Activated T-cell treated with anti-CD3 and anti-CD28 coated beads, Interleukin-2, amount 50 U/mL, for 72 hours (primary cell): ENCODE measurements at places on chromosomes 1 and 21. TPM values are rescaled to one million over a fixed set of nuclear protein-coding genes. Genes with fewer than 3 reads are reported as not detected.

The GNG4 gene
- total RNA-seq, result 20.4 TPM

The USP24 gene
- 46.2 TPM for total RNA-seq

The LIN28A gene
- total RNA-seq, result not detected

The HNRNPU gene
- total RNA-seq, result 310 TPM

The IER5 gene
- total RNA-seq, result 72.2 TPM

The KCNE2 gene
- total RNA-seq, result 0.69 TPM

The C2CD4D gene
- 2.1 TPM for total RNA-seq

The SRGAP2 gene
- 51.3 TPM for total RNA-seq

The OR2T35 gene
- not detected for total RNA-seq

The DENND2D gene
- 165 TPM for total RNA-seq

- peak; percentile 47 for DNase-seq
These were observed 1.2 kb downstream of the DHRS3 start for GRCh38 chr1:12616709-12617373.

DNA sequence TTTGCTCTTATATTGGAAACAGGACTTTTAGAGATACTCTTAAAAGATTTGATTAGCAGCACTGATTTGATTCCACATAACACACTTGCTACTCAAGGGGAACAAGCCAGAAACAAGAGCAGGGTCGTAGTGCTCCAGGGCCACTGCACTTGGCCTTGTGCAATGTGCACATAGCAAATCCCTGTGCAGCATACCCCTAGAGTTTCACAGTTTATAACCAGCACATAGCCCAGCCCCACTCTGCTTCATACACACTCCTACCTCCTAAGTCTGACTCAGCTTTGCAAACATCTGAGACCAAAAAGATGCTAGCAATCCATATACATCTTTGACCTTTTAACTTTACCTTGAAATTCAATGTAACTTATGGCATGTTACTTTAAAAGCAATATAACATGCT, 157.6 kb downstream of the VAV3 start:
- DNase-seq, result no peak

DNA sequence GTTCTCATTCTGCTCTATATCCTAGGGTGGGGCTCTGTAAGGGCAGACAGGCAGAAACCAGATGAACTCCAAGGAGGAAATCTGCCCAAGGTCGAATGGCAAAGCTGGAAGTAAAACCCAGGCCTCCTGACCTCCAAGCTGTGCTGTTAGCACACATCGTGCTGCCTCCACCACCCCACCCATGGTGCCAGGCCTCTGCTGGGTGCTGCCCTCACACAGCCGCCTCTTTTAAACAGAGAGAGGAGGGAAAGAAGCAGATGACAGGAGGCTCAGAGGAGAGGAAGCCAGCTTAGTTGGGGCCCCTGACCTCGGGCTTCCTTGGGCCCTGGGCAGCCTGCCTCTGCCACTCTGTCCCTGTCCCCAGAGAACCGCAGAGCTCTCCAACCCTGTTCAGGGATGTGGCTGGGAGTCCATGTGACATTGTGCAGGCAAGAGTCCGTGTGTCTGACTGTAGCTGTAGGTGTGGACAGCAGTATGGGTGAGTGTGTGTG, 1.1 kb downstream of the SYNC start:
- DNase-seq, result no peak

DNA sequence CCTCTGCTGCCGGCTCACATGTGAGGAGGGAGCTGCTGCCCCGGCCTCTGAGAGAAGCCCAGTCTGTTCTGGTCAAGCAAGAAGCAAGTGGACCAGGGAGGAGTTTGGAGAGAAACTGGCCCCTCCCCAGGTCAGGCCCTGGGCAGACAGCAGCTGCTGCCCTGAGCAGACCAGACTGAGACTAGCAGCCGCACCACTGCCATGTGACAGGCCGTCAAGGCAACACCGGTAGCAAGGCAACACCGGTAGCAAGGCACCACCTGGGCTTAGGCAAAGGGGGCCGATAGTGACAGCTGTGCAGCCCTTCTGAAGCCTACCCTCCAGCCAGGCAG, 50.3 kb downstream of the ARHGEF16 start:
- no peak for DNase-seq

DNA sequence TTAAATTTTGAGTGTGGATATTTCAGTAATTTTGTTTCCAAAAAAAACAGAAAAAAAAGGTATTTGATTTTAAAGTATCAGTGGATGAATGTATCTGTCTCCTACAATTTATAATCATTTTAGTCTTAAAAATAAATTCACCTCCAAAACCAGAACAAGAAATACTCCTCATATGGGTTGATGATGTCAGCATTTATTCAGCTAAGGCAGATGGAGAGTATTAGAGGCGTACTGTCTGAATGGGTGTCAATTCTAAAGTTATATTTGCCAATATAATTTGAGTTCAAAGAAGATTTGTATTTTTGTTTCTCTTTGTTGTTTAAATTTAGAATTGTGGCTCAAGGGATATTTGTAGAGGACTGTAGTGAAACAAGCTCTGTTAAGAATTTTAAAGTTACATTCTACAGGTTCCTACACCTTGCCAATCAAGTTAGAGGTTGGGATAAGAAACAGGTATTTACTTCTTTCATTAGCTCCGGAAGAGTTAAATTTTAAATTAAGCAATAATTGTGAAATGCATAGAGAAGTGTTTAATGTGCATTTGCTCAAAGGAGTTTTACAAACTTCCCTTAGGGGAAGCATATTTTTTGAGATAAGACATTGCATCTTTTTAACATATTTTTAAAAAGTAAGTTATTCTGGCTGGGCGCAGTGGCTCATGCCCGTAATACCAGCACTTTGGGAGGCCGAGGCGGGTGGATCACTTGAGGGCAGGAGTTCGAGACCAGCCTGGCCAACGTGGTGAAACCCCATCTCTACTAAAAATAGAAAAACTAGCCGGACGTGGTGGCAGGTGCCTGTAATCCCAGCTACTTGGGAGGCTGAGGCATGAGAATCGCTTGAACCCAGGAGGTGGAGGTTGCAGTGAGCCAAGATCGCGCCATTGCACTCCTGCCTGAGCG, 1.2 kb downstream of the PLA2G4A start:
- DNase-seq, result no peak

DNA sequence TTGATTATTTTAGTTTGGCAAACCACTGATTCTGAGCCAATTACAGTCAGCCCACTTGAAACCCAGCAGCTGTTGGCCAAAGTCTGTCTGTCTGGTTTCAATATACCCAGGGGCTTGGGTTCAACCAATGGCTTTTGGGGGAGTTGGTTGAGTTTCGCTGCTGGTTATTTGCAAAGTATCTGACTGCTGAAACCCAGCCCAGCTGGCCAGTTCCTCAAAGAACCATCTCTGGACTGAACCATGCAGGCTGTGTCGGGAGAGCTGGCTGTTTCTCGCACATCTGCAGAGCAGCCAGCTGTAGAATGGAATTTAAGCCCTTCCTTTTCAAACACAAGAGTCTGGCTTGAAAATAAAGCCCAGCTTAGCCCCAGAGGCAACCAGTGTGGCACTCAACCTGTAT, 66.0 kb upstream of the PAX7 start:
- DNase-seq, result no peak

DNA sequence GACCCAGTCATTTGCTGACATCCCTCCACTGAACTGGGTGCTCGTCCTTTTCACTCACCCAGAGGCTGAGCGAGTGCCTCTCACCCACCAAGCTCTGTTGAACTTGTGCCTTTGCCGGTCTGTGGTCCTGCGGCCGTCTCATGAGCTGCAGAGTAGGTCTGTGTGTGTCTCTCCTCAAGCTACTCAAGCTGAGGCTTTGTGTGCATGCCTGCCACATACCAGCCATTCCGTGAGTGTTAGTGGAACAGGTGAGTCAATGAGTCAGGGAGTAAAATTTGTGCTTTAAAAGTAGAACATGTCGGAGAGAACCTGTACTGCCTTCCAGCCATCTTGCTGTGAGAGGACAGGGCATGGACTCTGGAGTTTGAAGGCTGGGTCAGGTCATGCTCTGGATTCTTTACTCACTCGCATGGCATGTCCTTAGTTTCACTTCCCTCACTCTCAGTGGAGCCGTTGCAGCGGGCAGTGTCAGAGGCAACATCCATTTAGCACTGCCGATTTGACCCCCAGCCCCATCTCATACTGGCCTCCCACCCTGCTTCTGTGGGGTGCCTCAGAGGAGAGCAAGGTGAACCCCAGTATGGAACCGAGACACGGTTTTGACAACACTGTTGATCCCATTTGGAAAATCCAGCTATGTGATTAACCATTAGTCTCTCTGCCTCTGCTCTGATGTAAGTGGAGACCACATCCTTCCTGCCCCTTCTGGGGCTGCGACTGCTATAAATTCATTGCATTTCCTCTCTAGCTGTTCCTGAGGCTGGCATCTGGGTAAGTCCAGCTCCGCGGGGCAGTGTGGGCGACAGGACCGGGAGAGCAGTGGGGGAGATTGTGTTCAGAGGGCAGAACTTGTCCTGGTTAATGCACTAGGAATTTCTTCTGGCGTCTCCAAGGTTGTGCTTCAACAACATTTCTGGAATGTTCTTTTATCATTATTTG, at the start of gene NLRP3:
NLRP3 (plus strand) TSS at position 751 of the 939 bp plus-strand sequence. CDS start 2,628 bp downstream, outside the sequence.
- DNase-seq, result peak; percentile 33

GRCh38 chr1:56286956-56287355, 292.4 kb downstream of the PLPP3 start:
- no peak for DNase-seq

- no peak for DNase-seq
These were observed 1.0 kb upstream of the HAO2 start for GRCh38 chr1:119367432-119368124.

DNA sequence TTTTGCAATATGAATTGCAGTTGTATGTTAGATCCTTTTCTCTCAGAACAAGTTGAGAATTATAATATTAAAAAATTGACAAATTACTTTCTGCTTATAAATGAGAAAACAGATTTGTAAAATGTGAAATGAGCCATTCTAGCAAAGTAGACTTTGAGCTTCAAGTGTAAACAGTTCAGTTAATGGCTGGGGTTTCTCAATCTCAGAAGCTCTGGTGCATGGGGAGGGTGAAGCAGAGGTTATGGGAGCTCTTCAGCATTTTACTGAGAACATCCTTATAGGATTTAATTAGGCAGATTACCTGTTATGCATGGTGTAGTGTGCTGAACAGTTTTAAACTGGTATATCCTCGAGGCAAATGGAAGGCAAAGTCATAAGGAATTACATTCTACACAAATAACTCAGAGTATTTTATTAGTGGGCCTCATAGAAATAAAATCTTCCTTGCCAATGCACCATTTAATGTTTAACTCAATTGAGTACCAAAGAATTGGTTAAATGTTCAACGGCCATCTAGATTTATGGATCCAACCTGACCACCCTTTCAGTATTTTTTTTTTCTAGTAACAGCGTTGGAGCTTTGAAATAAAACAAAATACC, 1143.6 kb upstream of the ADGRL2 start:
- DNase-seq, result no peak

- DNase-seq, result no peak
These were observed 93.9 kb downstream of the DDAH1 start for GRCh38 chr1:85371021-85371420.

DNA sequence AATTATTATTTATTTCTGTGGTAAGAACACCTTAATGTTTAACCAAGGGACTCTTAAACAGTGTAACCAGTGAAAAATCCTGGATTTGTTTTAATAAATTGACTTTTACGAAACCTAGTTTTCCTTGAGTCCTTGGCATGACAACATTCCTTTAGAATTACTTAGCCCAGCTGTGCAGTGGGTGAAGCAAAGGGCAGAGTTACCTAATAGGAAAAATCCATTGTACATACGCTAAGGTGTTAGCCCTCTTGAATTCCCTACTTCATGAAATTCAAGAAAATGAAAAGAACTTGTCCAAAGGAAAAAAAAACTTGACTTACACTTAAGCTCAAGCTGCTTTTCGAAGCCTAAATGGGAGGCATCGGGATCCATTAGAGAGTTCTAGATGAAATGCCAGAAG, 852.0 kb upstream of the ADAMTS5 start:
- no peak for DNase-seq

DNA sequence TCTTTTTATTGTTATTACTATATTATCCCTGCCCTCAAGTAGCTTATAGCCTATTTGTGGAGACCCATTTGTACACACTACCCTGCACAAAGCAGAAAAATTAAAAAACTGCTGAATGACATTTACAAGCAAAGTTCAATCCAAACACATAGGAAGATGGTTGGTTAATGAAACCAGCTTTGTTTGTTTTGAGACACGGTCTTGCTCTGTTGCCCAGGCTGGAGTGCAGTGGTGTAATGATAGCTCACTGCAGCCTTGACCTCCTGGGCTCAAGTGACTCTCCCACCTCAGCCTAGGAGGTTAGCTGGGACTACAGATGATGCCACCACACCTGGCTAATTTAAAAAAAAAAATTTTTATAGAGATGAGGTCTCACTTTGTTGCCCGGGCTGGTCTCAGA, 31.6 kb downstream of the TGFB2 start:
- no peak for DNase-seq

DNA sequence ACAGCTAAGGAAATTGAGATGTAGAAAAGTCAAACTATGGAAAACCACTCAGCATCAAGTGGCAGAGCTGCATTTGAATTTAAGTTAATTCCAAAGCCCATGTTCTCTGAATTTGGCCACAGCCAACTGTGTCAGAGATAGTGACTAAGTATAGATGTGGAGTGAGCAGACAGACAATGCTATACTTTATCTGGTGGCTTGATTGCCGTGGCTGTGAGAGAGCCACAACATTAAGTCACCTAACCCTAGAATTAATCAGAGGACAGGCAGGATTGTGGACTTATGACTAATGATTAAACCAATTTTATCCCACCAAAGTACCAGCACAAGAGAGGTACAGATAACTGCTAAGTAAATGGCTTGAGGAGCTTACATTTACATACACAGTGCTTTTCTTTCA, 209.8 kb downstream of the TPR start:
- DNase-seq, result no peak

GRCh38 chr1:90579212-90579802, 137.8 kb downstream of the BARHL2 start:
- no peak for DNase-seq

DNA sequence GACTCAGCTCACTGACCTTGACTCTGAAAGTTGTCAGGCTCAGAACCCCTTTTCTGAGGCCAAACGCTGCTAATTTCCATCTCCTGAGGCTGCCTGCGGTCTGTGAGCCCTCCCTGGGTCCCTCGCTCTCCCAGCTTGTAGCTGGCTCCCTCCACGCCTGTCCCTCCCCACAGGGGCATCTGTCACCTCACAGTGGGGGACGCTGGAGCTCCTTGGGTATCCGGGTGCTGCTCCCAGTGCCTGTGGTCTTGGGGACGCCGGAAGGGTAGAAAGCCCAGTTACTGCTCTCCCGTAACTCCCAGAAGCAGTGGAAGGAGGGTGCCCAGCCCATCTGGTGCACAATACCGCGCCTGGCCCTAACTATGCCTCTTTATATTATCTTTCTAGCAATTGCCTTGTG, 13.0 kb upstream of the MMEL1 start:
- no peak for DNase-seq

- DNase-seq, result no peak
These were observed 154.4 kb downstream of the ZSCAN20 start for GRCh38 chr1:33626801-33627200.

DNA sequence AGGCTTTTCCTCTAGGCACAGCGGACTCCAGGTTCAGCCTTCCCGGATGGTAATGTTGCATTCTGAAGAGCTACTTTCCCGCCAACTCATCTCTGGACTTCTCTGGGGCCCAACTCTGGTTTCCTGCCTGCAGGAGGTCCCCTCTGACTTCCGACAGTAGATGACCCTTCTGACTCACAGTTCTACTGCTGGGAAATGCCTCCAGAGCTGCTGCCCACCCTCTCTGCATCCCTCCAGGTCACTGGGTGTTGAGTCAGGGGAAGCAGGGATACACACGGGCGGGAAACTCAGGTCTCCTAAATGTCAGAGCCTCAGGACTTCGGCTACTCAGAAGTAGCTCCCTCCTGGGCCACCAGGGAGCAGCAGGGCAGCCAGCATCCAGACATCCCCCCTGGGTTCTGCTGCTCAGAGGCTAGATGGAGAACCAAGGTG, 2.1 kb upstream of the KIF21B start:
- peak; percentile 61 for DNase-seq
